Glomerular endothelial cell (primary cell): ENCODE measurements at places on chromosomes 13 and 19. TPM values are rescaled to one million over a fixed set of nuclear protein-coding genes. Genes with fewer than 3 reads are reported as not detected.

Gene PRR36
- total RNA-seq: not detected in 2 replicates

Gene NLRP11
- not detected in 2 replicates for total RNA-seq

DNA sequence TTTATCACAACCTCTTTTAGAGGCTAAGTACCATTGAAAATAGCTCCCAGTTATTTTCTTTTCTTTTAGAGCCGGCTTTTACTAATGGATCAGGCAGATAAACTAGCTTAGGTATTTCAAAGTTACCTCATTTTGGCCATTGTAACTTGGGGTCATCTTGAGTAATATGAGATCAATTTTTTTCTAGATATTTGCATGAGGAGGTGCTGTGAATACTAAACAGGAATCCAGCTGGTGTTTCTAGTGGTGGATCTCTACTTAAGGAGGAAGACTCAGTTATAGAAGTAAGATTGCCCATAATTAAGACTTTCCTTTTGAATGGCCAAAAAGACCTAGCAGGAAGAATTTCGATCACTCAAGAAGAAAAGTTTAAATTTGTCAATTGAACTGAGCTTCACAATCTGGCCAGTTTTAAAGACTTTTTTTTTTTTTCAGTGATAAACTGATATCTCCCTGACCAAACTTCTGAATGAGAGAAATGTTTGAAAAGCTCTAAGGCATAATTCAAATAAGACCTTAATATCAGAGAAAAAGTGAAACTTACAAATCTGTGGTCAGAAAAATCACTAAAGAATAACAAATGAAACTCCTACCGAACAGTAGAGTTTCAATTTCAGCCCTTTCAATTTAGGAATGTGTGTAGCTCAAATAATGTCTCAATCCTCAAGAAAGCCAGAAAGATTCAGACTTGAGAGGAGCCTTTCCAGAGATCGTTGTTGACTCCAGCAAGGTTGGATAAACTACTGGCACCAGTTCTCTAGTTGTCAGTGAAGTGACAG is 11.6 kb upstream of the NAA16 start:
- DNase-seq: no peak

Gene DPRX
- total RNA-seq: not detected in 2 replicates

DNA sequence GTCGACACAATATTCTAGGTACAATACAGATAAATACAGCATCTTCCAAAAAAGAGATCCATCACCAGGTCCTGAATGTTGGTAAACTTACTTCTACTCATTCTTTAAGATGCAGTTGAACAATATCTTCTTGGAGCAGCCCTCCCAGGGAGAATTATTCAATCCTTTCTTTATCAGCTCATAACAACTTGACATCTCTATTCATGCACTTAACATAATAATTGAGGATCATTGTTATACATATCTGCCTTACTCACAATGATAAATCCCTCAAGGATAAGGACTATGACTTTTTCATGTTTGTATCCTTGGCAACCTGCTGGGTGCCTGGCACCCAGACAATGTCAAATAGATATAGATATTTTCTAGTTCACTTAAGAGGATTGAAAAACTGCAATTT is 219.5 kb downstream of the POU4F1 start:
- DNase-seq: no peak

GRCh38 chr13:101626925-101627555 is 174.6 kb downstream of the ITGBL1 start:
- no peak for DNase-seq

DNA sequence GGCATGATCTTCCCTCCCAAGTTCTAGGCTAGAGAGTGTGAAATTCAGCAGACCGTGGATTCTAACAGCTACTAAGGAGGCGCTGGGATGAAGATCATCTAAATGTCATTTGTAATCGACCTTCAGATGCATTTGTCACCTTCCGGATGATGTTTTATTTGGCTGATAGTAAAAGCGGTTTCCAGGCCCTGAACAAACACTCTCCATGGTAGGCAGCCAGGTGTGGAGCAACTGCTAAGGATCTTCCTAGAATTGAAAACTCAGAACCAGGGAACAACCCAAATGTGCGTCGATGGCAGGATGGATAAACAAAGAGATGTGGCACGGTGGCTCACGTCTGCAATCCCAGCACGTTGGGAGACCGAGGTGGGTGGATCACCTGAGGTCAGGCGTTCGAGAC is 107.2 kb upstream of the CACNA1A start:
- no peak for DNase-seq

DNA sequence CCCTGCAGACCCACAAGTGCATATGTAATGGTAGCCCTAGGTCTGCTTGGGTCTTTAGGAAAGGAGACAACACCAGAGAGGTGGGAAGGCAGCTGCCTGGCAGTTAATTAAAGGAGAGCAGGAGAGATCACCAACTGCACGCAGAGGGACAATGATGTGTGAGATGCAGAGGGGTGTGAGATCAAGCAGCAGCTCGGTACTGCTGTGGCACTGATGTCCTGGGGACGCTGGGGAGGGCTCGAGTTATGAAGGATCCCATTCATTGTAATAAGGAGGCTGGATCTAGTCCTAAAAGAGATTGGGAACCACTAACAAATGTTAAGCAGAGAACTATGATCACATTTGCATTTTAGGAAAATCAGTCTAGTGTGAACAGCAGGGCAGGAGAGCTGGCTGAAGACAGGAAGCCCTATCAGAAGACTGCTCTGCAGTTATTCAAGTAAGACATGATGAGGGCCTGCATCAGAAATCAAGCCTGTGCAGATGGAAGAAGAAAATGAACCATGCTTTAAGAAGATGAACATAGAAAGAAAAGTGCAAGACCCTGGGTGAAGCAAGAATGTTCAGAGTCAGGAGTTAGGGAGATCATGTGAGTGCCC is 80.4 kb downstream of the DLEU7 start:
- no peak for DNase-seq

DNA sequence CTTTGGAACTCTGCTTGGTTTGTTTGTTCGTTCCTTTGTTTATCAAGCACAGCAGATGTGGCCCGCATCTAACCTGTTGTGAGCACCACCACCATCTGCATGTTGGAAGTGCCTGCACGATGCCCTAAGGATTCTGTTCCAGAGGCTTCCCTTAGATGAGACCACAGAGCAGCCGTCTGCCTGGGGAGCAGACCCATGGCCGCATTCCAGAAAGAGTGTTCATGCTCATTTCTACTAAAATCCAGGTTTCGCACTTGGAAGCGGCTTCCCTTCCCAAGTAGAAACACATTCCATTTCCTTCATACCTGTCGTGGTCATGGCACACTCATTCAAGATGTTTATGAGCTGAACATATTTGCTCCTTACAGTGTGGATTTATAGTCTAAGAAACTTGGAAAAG is 27.2 kb downstream of the COL4A2 start:
- no peak for DNase-seq

Gene C13orf46
- total RNA-seq: 2.5 and 4.1 TPM in 2 replicates

GRCh38 chr13:47066226-47066625 is 169.4 kb upstream of the HTR2A start:
- DNase-seq: no peak

- DNase-seq: no peak
Observed at GRCh38 chr13:31891472-31891871, 140.1 kb upstream of the FRY start.

DNA sequence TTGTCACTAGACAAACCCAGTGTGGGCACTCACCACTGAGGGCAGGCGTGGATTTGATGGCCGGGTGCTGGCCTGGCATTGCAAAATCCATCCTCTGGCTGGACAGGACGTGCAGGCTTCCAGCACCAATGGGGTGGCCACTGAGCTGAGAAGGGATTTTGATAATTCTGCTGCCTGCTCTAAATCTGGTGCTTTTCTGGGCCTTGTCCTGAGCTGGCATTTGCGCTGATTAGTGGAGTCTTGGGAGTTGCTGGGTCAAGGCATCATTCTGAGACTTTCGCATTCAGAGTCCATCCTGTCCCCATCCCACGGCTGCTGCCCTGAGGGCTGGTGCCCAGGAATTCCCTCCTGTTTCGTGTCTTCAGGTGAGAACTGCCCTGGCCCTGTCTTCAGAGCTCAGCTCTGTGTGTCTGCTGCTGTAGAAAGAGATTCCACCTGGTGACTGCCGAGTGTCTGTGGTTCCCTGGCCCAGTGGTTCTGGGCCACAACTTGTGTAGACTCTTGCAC is 65.9 kb upstream of the MCF2L start:
- no peak for DNase-seq

GRCh38 chr19:31451686-31452330 is 102.6 kb upstream of the TSHZ3 start:
- no peak for DNase-seq

DNA sequence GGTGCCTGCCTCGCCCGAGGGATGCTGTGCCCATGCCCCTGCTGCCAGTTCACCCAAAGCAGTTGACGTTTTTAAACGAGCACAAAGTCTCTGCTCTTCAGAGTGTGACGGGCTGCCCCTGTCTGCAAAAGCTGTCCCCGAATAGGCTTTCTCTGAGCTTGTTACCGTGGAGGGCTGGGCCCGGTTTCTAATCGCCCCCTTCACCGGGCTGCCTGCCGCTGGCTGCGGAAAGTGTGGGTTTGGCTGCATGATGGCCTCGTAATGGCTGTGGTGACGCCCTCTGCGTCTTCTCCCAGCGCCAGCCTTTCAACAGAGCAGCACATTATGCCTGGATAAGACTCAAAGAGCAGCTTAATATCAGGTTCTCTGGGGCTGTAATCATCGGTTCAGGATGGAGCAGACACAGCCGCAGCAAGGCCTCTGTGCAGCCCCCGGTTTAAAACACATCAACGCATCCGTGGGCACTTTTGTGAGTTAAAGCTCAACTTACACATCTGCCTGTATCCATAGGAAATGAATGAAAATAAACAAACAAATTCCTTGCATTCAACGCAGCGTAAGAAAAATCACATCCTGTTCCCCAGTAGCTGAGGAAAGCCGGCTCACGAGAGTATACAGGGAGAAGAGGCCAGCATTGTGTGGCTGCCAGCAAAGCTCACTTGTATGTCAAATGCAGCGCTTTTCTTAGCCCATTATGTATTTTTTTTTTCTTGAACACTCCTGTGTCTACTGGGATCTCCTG is 166.4 kb upstream of the SOX1 start:
- DNase-seq: no peak

GRCh38 chr13:97302611-97303010 is 80.5 kb downstream of the MBNL2 start:
- DNase-seq: no peak

- no peak for DNase-seq
Observed at GRCh38 chr19:3771000-3771905, 775 bp downstream of the RAX2 start.

Gene SCN1B
- 4.7 and 21.2 TPM in 2 replicates for total RNA-seq

DNA sequence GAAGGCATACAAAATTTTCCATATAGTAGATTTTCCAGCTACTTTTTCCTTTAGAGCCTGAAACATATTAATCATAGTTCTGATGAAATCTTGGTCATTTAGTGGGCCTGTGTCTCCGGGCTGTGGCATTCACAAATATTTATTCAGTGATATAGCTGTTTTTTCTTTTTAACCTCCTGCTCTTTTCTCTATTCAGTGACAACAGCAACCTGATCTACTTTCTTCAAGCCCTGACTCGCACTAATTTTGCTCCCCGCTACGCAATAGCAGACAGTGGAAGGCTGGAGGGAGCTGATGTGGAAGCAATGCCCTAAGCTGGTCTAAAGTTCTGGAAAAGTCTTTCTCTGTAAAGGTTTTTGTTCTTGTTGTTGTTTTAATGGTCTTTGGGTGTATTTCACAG is 289.7 kb downstream of the SLITRK6 start:
- no peak for DNase-seq

- DNase-seq: no peak
Observed at GRCh38 chr19:926589-927350, 935 bp downstream of the ARID3A start.

GRCh38 chr19:30968210-30968609 is 381.0 kb downstream of the TSHZ3 start:
- no peak for DNase-seq

GRCh38 chr19:41912899-41913537 is 15.2 kb downstream of the ERFL start:
- no peak for DNase-seq

Gene IGFL3
- not detected in 2 replicates for total RNA-seq

GRCh38 chr13:94709001-94709834 is 3.1 kb downstream of the SOX21 start:
- no peak for DNase-seq

DNA sequence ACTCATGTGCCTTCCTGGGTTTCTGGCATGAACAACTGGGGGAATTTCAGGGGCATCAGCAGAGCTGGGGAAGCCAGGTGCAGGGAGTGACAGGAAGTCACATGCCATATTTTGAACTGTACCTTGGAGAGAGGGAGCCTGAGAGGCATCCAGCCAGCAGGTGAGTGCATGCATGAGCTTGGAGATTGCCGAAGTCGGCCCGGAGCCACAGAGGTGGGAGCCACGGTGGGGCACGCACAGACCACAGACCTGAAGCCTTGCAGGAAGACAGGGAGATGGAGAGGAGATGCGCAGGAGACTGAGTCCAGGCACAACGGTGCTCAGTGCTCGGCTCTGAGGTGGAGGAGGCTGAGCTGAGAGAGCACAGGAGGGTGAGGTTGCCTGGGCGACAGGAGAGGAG is 55.1 kb downstream of the CDADC1 start:
- DNase-seq: no peak

Gene EVI5L
- total RNA-seq: 27.1 and 32.1 TPM in 2 replicates

- DNase-seq: no peak
Observed at GRCh38 chr19:18655173-18655844, 18.5 kb downstream of the KLHL26 start.

- DNase-seq: no peak
Observed at GRCh38 chr19:8210421-8211101, 1.4 kb downstream of the CERS4 start.

DNA sequence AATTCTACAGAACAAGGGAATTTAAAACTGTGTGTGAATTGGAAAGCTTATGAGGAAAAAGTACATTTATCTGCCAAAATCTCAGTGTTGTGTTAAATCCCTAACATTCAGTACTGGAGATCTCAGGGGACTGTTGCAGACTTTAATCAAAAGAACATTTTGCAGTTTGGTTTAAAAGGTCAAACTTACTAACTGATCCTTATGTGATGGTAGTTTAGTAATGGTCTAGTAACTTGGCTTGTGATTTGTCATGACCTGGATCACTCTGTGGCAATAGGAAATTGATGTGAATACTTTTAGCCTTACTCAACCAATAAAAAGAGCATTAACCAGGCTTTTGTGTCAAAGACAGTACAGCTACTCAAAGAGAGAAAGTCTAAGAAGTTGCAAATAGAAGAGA is 862.1 kb upstream of the MIR17HG start:
- DNase-seq: no peak

GRCh38 chr13:44422755-44423643 is 49.4 kb downstream of the SERP2 start:
- DNase-seq: no peak

- peak; percentile 12 for DNase-seq
Observed at GRCh38 chr13:92187378-92187989, 789.1 kb downstream of the GPC5 start.

DNA sequence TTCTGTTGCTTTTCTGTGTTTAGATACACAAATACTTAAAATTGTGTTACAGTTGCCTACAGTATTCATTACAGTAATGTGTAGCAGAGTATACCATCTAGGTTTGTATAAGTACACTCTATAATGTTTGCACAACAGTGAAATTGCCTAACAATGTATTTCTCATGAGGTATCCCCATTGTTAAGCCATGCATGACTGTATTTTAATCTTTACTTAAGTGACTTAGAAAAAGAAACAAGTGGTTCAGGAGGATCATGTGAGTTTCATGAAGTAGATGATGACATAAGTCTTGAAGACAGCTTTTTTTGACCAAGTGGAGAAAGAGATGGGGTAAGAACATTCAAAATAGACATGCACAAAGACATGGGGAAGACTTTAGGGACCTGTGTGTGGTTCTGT is 8.4 kb upstream of the KCTD4 start:
- no peak for DNase-seq

Gene DIAPH3
- total RNA-seq: 8.8 and 14.7 TPM in 2 replicates

- DNase-seq: peak; percentile 47
Observed at GRCh38 chr19:57527136-57527881, at the start of gene ZNF549. Gene ZNF549 (plus strand): TSS chr19:57527356. CDS start chr19:57527574, 218 bp downstream.
